ENCODE measurements at places on chromosomes 3 and 15.

- no peak for DNase-seq
Observed at GRCh38 chr15:57045741-57046382, 127.4 kb downstream of the TCF12 start.

- DNase-seq: no peak
Observed at GRCh38 chr3:60912876-60913275, 338.4 kb downstream of the FHIT start.

DNA sequence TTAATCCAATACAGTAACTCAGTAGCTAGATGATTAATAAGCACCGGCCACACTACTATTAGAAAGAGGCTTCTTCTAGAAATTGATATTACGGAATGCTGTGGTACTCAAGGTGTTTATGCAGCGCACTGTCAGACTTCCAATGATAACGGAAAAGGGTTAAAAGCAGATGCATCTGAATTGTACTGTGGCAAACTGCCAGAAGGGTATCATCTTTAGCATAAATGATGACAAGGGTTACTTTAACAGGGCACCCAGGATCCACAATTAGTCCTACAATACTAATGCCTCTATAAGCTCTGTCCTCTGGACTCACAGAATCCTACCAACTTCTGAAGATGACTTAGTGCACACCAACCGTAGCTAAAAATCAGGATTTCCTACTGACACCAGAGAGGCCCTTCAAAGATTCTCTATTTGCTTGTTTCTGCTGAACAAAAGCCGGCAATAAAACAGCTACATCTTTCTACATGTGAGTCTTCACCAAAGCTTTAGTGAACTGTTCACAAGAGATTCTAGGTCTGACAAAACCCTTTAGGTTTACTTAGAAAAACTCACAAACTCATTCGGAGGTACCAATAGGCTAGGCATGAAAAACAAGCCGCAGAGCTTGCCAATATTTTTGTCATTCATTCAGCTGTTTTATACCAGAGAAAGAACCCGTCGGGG lies 7.1 kb downstream of the SATB1 start:
- DNase-seq: no peak

DNA sequence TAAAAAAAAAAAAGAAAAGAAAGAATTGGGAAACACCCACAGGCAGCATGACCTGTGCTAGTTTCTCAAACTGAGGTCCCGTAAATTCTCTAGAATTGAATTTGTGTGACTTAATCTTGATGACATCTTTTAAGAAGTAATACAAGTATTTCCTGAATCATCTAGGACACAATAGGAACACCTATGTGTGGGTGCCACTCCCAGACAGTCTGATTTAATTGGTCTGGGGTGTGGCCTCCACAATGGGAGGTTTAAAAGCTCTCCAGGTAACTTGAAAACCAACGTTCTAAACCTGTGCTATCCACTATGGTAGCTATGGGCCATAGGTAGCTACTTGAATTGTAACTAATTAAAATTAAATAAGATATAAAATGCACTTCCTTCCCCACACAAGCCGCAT lies 28.1 kb downstream of the CFAP92 start:
- DNase-seq: no peak

DNA sequence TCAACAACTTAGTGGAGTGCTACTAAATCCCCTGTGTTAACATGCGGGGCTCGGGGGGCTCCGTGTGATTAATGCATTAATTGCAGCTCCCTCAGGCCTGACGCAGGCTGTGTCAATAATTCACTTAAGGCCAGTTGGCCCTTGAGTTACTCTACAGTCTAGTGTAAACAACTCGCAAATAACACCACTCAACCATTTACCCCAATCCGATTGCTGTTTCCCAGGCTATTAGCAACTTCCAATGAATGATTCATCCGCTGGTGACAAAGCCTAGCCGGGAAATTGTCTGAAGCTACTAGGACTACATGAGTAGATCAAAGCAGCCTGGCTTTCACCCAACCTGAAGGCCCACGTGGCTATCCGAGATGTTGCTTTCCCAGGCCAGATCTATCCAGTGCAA lies 121.3 kb upstream of the SOX14 start:
- no peak for DNase-seq

DNA sequence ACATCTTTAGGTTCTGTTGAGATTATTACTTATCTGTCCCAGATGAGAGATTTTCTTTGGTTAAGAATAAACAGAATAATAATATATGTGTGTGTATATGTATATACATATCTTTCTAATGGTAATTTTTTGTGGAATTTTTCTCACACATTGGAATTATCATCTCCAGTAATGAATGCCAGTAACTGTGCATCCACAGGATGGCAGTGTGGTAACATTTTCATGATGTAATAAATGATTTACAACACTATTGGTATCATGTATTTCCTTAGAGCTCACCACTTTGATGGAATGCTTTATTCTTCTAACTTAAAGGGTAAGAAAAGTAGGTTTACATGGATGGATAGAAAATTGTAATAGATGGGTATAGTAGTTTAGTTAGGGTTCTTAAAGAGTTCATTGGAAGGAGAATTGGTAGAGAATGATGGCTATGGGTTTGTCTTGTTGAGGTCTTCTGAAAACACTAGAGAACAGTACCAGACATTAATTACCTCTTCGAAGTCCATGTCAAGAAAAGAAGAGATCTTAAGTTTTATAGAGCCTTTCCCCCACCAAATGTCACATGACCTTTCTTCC lies 78.1 kb downstream of the STT3B start:
- no peak for DNase-seq

All from stimulated activated CD4-positive, alpha-beta T cell treated with anti-CD3 and anti-CD28 coated beads, Interleukin-1b, Interleukin-23, amount 100 ng/mL, for 1 hour (primary cell).